Activated CD4-positive, CD25-positive, alpha-beta regulatory T cell treated with anti-CD3 and anti-CD28 coated beads, Interleukin-2, amount 50 U/mL, for 24 hours (primary cell): ENCODE measurements at places on chromosomes 2 and 18.

DNA sequence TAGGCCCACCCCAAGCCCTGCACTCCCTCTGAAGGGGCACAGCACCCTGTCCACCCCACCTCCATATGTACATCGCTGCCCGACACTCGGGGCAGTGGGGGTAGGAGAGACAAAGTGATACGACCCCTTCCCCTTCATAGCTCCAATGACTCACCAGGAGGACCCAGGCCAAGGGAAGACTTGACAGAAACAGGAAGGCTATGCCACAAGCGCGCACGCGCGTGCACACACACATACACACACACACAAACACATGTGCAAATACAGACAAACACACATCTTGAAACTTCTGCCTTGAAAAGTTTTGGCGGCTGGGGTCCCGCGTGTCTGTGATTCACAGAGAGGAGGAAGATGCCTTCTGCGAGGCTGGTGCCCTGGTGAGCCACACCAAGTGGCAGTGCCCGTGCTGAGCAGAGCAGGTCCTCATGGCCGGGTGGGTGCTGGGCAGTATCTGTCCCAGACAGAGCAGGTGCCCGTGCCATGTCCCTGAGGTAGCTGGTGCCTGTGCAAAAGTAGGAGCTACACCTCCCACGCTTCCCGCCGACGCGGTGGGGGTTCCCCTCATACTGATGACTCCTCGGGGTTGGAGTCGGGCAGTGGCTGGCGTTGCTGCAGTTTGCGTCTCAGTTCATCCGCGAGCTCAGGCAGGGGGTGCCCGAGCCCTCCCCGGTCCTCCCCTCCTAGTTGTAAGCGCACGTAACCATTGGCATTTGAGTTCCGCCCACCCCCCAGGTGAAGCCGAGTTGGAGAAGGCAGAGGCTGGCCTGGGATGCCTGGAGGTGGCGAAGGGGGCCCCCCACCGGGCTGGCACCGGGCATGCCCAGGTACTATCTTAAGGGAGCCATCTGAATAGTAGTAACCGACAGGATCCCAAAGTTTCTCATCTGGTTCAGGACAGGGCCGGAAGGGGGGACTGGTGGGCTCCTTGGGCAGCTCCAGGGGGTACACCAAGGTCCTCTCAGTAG, 2.5 kb upstream of the ANKRD39 start:
- ATAC-seq: no peak

DNA sequence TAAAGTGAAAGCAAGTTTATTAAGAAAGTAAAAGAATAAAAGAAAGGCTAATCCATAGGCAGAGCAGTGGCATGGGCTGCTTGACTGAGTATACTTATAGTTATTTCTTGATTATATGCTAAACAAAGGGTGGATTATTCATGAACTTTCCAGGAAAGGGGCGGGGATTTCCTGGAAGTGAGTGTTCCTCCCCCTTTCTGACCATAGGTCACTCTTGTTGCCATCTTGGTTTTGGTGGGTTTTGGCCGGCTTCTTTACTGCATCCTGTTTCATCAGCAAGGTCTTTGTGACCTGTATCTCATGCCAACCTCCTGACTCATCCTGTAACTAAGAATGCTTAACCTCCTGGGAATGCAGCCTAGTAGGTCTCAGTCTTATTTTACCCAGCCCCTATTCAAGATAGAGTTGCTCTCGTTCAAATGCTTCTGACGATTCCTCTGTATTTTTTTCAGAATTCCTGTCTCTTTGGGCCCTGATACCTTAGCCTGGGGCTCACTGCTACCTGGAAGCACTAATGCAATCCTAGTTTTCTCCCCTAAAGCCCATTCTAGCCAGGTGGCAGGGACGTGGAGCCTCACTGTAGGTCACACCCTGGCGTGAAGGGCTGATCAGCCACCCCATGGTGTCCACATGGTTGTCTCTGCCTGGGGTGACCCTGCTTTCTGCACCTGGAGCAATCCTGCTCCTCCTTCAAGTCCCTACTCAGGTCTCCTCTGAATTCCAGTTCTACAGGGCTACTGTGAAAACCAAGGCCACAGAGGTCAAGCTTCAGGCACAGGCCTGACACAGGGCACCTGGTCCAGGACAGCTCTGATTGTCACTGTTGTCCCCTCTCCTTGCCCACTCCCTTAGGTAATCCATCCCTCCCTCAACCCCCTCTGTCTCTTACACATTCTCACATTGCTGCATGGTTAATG, 6.0 kb upstream of the SLC35F6 start:
- no peak for ATAC-seq

- ATAC-seq: no peak
Observed at GRCh38 chr2:20465716-20466394, 19.0 kb downstream of the RHOB start.

DNA sequence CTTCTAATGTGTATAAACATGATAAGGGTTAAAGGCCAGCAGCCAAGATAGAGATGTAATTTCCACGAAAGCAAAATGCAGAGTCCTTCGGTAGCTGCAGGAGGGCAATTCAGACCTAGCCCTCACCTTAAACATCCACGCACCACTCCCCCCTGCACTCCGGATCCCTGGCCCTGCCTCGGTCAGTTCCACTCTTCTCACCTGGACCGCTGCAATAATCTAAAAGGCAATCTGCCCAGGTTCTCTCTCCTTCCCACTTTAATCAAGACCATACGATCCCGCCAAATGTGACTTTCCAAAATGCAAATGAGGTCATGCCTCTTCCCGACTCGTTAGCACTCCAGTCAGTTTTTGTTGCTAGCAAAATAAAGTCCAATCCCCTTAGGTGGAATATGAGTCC, 485.2 kb downstream of the EIPR1 start:
- ATAC-seq: no peak

DNA sequence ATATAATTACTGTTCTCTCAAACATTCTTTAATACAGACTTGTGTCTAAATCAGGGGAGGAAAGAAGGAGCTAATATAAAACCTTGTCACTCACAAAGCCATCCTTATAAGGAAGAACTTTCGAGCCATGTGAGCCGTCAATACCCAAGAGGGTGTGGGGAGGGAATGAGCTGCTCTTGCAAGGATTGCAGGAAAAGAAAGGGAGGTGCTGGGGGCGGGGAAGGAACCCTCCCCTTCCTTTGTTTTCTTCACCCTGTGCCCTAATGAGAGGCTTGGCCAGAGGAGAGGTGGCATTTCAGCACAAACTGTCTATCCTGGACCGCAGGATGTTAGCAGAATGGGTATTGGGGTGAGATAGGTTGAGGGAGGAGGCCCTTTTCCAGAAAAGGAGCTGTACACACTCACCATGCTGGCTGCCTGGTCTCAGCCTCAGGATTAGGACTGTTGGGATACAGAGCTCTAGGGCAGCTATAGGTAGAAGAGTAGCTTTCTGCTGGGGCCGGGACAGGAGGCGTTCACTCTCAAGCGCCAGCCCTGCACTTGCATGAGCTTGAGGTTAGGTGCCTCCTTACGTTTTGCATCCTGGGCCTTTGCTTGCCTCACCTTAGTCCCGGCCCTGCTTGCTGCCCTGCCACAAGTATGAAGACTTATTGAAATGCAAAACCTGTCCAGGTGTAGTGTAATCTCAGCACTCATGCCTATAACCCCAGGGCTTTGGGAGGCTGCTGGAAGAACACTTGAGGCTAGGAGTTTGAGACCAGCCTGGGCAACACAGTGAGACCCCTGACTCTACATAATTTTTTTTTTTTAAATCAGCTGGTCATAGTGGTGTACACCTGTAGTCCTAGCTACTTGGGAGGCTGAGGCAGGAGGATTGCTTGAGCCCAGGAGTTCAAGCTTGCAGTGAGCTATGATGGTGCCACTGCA, 190.5 kb downstream of the LOXHD1 start:
- no peak for ATAC-seq

DNA sequence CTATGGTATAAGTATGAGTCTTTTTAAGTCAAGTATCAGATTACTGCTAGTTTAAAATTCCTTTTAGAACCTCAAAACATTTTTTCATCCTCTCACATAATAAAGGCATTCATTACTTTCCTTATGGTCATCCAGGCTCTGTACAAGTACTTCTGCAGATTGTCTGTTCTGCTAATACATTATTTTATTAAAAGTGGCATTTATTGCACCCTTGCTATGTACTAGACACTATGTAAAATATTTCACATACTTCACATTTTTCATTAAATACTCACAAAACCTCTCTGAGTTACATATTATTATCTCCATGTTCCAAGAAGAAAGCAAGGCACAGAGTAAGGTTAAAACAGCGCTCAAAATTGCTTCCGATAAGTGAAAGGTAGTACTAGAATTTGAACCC, 84.1 kb downstream of the RAPH1 start:
- ATAC-seq: no peak

DNA sequence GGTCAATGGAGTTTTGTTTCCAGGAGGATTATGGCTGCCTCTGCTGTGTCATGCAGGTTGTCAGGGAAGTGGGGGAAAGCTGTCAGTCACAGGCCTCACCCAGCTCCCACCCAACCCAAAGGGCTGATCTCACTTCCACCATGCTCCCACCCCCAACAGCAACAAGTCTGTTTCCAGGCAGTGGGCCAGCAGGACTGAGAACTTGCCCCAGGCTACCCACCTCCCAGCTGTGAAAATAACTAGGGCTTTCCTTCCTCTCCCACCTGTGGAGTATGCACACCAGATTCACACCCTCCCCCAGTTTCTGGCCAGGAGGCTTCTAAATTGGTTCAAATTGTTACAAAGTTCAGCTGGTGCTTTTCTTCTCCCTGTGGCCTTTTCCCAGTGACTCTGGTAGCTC, 95.6 kb upstream of the ACVR1 start:
- ATAC-seq: no peak

DNA sequence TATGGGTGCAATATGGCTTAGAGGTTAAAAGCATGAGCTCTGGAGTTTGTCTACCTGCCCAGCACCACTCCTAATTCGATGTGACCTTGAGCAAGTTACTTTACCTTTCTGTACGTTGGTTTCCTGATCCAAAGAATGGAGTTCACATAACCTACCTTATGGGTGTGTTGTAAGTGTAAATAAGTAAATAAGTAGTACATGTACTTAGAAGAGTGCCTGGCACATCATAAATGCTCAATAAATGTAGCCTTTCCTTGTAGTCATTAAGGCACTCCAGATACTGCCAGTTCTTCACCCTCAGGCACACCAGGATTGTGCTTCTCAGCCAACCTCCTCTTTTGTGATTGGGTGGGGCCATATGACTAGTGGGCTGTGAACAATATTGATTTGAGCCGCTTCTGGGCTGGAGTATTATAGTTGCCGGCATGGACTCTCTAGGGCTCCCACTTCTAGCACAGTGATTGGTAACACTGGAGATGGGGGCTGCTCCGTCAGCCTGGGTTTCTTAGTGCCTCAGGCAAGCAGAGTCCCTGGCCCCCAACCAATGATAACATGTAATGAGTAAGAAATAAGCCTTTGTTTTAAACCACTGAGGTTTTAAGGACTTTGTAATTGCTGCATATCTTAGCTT, 101.7 kb upstream of the NOSTRIN start:
- ATAC-seq: no peak

DNA sequence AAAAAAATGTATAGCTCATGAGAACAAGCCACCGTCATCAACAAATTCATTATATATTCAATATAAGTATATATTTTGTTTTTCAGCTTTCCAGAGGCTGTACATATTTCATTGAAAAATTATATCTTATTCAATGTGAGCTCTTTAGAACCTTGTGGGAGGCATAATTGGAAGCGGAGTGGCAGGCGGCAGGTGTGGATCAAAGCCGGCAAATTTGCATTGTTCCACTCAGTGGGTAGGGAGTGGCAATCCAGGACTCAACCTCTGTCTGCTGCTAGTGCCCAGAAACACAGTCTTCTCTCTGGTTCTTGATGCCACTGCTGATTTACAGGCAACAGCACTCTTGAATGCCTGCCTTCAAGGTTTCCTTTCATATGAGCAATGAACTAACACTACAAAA, 46.9 kb downstream of the GCA start:
- no peak for ATAC-seq

- ATAC-seq: no peak
Observed at GRCh38 chr18:1296237-1296636, 391.6 kb downstream of the ADCYAP1 start.

DNA sequence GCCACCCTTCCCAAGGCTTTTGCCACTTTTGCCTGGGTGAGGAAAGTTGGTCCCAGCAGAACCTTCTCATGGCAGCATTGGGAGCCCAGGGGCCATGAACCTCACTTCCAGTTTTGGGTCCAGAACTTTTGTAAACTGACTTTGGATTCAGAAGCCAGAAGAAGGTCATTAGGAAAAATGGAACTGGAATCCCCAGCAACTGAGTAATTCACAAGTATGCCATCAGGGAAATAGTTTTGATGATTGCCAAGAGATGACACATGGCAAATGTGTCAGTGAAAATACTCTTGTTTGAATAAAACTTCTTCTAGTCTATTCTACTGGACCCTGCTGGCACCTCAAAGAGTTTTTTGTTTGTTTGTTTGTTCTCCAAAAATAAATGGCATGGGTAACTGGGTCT, 203.7 kb downstream of the SETBP1 start:
- ATAC-seq: no peak

DNA sequence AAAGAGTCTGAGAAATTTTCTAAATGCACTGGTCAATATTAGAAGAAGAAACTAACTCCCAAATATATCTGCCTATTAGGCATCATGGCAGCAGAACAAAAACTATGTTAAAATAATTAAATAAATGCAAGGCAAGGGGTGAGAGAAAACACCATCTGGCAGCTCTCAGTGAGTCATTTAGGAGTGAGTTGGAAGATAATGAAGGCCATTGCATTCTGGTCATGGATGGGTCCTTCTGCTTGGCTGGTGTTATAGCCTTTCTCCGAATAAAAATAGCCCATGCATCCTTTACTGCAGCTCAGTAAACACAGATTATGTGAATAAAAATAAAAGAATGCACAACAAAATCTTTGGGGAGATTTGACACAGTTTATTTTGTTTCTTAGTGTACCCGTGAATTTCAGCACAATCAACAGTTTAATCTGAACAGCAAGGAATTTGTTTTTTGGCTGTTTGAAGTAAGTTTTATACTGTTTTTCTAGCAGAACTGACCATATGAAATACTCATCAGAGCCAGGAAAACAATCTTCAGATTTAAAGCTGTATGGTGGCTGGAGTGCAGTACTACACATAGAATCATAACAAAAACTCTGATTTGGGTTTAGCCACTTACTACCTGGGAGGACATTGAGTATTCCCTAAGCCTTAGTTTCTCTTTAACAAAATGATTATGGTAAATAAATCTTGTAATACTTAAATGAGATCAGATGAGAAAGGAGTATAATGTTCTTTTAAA, 225.1 kb upstream of the ITGA4 start:
- no peak for ATAC-seq

DNA sequence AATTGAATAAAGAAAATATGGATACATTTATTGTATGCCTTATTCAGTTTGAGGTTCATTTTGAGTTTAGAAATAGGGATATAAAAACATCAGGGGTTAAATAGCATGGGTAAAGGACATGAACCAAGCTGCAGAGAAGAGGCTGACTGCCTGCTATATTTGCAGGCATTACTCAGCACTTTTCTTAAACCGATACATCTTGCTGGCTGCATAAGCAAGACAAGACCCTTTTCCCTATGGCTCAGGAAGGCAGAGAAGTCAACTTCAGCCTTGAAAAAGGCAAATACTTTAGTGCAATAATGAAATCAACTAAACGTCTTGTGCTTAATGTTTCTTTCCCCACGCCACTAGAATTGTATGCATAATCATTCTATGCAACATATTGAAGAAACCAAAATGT, 36.4 kb downstream of the SCN1A start:
- no peak for ATAC-seq

DNA sequence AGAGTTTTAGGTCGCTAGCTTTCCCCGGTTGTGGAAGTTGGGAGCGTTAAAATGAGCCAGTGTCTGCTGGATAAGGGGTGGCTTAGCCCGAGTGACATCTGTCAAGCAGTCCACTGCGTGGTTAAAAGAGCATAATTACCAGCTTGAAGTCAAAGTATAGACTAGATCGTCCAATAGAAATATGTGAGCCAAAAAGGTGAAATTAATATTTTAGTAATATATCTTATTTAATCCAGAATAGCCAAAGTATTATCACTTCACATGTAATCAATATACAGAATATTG, 654 bp downstream of the COMMD1 start:
- ATAC-seq: no peak
